ENCODE measurements at places on chromosomes 7 and 10.

DNA sequence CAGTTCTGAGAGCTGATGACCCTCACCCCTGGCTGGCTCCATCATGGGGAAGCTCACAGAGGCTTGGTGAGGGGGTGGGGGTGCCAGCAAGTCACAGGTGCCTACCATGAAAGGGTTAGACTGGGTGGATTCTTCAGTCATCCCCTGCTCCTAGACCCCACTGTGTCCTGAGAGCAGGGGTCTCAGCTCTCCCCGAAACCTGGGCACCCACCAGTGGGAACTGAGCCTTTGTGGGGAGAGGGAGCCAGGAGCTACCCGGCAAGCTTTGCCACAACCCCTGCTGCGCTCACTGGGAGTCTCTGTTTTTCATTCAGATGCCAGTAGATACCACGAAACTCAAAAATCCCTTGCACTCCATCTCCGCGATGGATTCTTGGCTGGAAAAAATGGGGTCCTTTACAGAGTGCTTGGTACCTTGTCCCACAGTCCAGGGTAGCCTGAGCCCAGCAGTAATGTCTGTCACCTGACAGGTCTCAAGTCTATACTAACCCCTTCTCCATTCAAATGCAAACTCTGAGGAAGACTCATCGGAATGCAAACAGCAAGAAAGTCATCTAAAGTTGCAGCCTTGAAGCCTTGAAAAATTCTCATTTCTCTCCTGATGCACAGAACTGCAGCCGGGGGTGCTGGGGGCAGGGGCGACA, 48.9 kb upstream of the ENO4 start:
- DNase-seq, result no peak

DNA sequence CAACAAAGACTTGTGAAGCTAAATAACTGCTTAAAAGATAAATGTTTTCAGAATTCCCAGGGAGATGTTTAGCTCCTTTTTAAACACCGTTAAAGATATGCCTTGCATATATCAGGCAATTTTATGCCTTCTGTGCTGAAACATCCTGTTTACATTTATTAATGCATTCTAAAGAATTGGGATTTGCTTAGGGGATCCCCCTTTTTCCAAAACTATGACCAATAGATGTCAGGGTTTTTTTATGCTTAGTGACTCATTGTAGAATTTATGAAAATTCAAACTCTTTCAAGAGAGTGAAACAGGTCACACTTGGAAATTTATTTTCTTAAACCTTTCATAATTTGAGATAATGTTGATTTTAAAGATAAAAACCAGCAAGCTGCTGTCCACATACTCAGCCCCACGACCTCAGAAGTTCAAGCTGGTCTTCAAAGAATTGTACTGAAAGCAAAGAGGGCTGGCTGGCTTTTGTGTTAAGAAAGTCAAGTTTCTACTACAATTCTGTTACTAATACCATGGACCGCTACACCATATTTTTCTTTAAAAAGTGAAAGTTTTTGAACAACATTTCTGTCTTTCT, 411.8 kb downstream of the ETV1 start:
- no peak for DNase-seq

GRCh38 chr7:90599892-90600555, 3.9 kb downstream of the CDK14 start:
- no peak for DNase-seq

GRCh38 chr10:124200011-124200410, 106.6 kb upstream of the CHST15 start:
- no peak for DNase-seq

GRCh38 chr7:139732471-139733167, 45.2 kb downstream of the HIPK2 start:
- no peak for DNase-seq

GRCh38 chr7:47755248-47755647, 173.3 kb upstream of the TNS3 start:
- DNase-seq, result no peak

DNA sequence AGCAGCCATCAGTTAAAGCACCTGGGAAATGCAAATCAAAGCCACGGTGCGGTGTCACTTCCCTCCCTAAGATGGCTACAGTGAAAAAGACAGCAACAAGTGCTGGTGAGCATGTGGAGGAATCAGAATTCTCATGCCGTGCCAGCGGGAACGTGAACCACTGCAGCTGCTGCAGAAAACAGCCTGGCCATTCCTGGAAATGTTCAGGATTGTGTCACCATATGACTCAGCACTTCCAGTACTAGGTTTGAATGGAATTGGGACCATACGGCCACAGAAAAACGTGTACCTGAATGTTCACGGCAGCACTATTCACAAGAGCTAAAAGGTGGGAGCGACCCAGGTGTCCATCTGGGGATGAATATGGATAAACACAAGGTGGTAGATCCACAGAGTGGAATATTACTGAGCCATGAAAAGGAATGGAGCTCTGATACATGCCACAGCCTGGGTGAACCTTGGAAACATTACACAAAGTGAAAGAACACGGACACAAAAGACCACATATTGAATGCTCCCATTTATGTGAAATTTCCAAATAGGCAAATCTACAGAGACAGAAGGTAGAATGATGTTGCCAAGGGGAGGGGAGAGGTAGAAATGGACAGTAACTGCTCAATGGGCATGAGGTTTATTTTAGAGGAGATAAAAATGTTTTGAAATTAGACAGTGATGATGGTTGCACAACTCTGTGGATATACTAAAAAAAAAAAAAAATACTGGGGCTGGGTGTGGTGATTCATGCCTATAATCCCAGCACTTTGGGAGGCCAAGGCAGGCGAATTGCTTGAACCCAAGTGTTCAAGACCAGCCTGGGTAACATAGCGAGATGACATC, 61.6 kb downstream of the MICALL2 start:
- no peak for DNase-seq

DNA sequence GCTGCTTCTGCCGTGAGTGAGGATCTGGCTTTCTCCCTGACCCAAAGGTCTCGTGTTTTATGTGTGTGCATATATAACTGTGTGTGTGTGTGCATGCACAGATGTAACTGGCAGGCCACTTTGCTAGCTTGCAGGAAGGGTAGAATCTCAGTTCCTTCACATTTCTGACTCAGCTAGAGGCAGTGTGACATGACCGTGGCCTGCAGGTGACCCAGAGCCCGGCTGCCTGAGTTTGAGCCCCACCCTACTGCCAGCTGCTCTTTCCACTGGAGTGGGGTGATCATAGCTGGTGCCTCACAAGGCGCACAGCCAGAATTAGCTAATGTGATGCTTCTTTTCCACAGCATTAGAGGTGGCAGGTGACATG, 9.3 kb upstream of the MYL7 start:
- no peak for DNase-seq

DNA sequence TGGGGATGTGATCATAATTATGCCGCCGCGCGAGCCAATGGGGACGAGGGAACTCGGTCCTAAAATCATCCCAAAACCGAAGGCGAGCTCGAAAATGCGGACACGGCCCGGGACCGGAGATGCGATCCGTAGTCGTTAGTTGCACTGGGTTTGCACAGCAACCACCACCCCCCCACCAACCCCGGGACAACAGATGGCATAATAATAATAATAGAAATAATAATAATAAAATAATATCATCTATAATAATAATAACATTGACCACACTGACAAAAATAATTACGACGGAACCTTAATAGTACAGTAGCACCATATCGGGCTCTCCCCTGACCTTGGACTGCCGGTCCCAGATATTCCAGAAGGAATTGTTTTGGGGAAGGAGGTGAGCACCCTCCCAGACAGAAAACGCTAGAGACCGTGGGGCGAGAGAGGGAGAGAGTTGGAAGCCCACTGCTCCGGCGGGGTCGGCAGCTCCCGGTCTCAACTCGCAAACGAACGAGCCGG, 1.1 kb upstream of the EMX2 start:
- DNase-seq, result no peak

DNA sequence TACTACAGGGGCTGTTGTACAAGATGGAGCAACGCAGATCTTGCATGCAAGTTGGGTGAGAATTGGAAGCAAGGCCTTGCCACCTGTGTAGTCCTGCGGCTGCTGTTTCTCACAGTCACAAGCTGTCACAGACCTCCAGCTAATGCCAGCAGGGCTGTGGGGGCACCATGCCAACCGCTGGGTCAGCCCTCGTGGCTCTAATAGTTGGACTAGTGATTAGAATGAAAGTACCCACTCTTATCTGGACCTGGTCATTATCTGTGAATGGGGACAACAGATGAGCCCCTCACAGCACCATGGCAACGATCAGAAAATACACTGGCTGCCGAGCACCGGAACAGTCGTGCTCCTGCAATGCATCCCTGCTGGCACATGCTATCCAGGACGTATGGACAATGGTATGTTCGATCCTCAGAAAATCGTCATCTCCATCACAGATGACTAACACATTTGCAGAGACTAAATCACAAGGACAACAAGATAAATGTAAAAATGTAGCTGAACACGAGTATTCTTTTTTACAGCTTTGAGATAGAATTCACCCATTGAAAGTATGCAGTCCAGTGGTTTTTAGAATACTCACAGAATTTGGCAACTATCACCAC, 80.4 kb upstream of the CALN1 start:
- DNase-seq, result no peak

DNA sequence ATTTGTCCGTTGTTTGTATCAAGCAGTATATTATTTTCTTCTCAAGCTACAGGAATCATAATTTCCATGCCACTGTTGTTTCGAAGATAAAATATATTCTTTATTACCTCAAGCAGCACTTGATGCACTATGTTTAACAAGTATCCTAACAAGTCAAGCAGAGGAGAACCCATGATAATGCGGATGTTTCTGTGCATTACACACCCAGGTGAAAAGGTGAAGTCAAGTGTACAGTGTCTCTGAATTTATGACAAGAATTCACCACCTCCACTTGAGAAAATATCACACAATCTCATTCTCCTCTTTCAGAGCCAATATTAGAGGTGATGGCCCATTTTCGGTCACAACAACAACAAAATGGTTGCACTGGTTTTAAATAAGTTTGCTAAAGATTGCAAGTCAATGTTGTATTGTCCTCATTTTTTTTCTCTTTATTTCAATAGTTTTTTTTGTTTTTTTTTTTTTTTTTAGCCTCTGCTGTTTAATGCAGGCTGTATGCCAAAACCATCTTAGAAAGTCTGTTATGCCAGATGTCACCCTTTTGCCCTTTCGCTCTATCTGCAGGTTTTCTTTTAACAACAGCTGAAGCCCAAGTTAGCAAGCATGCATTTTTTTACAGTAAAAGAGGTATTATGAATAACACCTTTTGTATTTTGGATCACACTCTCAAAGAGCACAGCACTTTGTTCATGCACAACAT, 568.7 kb upstream of the LRRN3 start:
- DNase-seq, result no peak

DNA sequence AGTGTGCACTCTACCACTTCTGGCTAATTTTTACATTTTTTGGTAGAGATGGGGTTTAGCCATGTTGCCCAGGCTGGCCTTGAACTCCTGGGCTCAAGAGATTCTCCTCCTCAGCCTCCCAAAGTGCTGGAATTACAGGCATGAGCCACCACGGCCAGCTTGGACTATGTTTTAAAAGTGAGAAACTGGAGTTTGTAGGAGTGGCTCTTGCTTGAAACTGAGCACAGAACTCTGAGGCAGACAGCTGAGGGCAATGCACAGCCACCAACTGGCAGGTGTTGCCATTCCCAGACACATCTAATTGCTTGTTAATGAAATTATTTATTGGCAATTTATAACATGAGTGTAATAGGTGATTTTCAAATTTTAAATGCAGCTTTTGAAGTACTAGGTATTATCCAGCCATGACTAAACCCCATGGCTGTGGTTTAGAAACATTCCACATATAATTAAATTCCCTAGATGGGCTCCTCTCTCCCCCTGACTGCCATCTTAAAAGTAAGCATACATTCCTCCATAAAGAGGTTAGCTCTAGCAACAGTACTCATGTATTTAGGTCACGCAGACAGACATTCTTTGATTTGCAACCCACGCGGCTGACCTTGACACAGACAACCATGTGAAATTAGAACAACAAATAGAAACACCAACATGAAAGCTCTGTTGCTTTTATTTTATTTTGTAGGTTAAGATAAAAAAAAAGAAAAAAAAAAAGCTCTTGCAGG, 19.8 kb downstream of the PANK1 start:
- DNase-seq, result no peak

- no peak for DNase-seq
Observed at GRCh38 chr10:73597346-73597745, 6.2 kb upstream of the USP54 start.

GRCh38 chr10:119024882-119025281, 4.6 kb upstream of the NANOS1 start:
- DNase-seq, result no peak

GRCh38 chr7:140551355-140552239, 72.3 kb upstream of the MKRN1 start:
- DNase-seq, result no peak

- no peak for DNase-seq
Observed at GRCh38 chr7:43513251-43513650, 69.7 kb upstream of the STK17A start.

DNA sequence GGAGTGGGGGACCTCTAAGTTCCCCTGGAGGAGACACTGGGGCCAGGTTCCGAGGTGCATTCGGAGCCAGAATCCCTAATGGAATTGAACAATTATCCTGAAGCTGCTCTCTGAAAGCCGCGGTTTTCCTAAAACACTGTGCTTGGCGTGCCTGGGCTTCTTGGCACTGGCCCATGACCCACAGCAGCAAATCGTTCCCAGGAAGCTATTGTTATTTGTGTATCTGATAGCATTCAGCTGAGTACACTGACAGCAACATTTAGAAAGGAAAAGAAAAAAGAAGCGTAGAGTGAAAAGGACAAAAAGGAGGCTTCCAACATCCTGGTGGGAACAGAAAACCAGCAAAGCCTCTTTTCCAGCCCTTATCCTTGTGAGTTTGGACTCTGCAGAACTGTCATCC, 339.8 kb downstream of the FRMD4A start:
- no peak for DNase-seq

DNA sequence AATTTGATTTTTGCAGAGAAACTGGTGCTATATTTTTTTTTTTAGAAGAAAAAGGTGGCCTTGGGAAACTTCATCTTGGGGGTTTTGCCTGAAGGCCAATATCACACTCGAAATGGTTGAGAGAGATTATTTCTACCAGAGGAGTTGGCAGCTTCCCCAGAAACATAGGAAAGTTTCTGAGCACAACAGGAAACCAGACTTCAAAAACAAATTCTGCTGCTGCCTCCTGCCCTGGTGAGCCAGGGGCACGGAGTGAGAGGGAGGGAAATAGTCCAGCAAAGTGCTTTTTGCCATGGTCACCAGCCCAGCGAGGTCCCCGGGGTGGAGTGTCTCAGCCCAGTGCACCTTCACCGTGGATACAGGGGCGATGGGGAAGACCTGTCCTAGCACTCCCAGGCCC, 61.1 kb downstream of the FOXI2 start:
- DNase-seq, result no peak

GRCh38 chr7:106704000-106704840, 43.3 kb upstream of the CCDC71L start:
- no peak for DNase-seq

GRCh38 chr7:37433166-37433565, 15.5 kb downstream of the ELMO1 start:
- no peak for DNase-seq

- no peak for DNase-seq
Observed at GRCh38 chr10:128338951-128339350, 212.7 kb upstream of the MKI67 start.

DNA sequence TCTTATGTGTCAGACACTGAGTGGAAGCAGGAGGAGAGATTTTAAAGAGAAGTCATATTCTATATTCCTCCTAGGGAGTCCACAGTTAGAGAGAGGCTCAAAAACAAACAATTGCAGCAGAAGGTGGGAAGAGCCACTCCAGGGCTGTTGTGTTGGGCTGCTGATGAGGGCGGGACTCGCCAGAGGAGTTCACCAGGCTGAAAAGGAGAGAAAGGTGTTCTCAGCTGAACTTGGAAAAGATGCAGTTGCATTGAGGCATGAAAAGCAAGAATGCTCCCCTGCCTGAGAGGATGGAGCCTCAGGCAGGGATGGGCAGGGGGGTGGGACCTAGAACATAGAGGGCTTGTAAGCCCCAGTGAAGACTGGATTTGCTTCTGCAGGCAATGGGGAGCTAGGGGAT, 324.2 kb downstream of the CXCL12 start:
- no peak for DNase-seq
